ENCODE measurements at places on chromosomes 11 and 22.

- no peak for DNase-seq
These were observed 46.6 kb upstream of the TENM4 start for GRCh38 chr11:79487412-79487811.

- DNase-seq = no peak
These were observed 4.8 kb downstream of the SLC17A6 start for GRCh38 chr11:22343032-22343324.

- no peak for DNase-seq
These were observed 274.8 kb downstream of the NTM start for GRCh38 chr11:131645237-131645636.

DNA sequence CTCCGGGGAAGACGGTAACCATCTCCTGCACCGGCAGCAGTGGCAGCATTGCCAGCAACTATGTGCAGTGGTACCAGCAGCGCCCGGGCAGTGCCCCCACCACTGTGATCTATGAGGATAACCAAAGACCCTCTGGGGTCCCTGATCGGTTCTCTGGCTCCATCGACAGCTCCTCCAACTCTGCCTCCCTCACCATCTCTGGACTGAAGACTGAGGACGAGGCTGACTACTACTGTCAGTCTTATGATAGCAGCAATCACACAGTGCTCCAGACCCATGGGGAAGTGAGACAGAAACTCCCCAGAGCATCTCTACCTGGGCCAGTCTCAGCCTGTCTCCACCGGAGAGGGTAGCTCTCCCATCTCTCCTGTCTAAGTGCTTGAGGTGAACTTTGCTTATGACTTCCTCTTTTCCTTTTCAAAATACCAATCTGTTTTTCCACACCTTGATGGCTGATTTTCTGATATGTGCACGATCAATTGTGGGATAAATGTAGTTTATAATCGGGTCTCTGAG lies 48.5 kb upstream of the VPREB1 start:
- no peak for DNase-seq

DNA sequence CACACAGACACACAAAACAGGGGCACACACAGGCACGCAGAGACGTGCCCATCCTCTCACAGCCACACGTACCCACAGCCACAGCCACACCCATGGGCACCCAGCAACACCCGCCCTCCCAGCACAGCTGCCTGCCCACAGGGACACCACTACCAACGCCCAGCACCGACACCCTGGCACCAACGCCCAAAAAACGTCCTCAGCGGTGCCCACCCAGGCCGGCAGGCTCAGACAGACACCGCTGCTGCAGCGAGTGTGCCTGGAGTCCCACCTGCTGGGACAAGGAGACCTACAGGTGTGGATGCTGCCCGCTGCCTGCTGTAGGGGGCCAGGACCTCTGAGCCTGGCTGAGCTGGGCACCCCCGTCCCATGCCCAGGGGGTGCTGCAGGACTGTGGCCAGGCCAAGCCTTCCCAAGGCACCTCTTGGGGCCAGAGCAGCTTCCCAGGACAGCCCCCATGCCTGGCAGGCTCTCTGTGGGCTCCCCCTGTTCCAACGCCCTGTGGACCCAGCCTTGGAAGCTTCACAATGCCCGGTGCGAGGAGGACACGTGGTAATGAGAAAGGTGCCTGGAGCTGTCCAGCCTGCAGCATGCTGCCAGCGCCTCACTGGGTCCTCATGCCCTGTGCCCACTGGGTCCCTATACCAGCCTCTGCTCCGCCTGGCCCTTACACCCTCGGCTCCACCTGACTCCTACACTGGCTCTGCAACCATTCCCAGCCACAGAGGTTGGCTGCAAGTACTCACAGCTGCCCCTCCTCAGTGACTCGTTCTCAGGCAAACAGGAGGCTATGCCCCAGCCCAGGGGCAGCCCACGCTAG lies 45.8 kb upstream of the TH start:
- no peak for DNase-seq

GRCh38 chr22:48591286-48592065 lies 1236.2 kb downstream of the BRD1 start:
- DNase-seq = no peak

DNA sequence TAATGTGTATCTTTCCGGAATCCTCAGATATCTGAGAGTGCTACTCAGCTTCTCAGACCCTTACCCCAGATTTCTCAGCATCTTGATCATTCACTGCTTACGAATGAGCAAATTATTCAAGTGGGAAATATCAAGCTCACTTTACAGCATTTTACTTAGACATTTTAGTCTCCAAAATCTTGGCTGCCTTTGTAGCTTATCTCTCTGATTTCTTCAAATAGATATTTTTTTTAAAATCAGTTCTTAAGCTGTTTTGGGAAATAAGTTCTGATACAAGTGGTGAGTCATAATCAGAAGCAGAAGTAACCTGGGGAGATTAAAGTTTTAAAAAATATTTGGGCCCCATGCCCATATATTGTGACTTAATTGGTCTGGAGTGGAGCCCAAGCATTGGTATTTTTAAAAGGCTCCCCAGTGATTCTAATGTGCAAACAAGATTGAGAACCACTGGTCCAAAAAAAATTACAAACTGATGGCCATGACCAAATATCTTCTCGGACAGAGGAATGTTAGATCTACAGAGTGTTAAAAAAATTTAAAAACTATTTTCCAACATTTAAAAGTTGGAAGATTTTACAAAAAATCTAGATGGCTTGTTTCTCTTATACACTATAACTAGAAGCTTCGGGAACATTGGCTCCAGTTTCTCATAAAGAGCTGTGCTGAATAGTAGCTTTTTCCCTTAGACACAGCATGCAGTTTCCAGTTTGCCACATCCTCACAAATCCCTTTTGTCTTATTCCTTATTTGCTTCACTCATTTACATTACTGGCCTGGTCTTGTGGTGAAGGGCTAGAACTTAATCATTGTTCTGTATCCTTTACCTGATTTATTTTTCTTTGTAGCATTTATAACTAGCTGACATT lies 87.8 kb upstream of the BMAL1 start:
- no peak for DNase-seq
